Psoas muscle (tissue), 8 donors: ENCODE measurements at places on chromosomes 16 and 17. TPM values are rescaled to one million over a fixed set of nuclear protein-coding genes. Genes with fewer than 3 reads are reported as not detected.

GRCh38 chr17:8056232-8056975 is 17.5 kb downstream of the ALOX15B start:
- no peaks in the 10 kb centered on the region for H3K36me3 ChIP-seq
- H3K4me1 ChIP-seq = no peaks in the 10 kb centered on the region
- no peak for DNase-seq
- peaks cover 10% of the 10 kb centered on the region for H3K27me3 ChIP-seq
- no peak overlapping the region for H3K4me3 ChIP-seq

DNA sequence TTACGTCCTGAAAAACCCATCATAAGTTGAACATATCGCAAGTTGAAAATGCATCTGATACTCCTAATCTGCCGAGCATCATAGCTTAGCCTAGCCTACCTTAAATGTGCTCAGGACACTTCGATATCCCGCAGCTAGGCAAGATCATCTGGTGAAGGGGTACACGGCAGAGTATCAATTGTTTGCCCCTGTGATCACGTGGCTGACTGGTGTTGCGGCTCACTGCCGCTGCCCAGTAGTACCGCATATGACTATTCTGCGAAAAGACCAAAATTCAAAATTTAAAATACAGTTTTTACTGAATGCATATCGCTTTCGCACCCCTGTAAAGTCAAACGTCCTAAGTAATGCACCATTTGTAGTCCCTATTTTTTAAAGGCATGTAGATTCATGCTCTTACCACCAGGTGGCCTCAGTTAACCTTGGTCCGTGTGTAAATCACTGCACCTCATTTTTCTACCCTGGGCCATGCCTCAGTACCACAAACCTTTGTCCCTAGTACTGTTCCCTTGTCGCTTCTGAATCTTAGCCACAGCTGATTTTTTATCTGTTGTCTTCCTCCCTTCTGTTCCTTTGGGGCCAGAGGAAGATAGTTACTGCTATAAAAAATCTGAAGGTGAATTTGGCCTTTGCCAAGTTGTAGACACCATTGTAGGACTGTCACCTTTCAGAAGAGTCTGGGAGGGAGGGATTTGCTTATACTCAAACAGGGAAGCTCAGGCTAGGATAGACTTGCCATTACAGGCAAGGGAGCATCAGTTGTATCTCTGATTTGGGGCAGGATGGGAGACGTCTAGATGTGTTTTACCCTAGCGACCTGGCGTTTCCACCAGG is 34.4 kb downstream of the WWP2 start:
- H3K4me1 ChIP-seq = no peaks in the 10 kb centered on the region
- no peaks in the 10 kb centered on the region for H3K36me3 ChIP-seq
- H3K4me3 ChIP-seq = peak overlapping the region; percentile 45
- H3K27ac ChIP-seq = no peak overlapping the region

DNA sequence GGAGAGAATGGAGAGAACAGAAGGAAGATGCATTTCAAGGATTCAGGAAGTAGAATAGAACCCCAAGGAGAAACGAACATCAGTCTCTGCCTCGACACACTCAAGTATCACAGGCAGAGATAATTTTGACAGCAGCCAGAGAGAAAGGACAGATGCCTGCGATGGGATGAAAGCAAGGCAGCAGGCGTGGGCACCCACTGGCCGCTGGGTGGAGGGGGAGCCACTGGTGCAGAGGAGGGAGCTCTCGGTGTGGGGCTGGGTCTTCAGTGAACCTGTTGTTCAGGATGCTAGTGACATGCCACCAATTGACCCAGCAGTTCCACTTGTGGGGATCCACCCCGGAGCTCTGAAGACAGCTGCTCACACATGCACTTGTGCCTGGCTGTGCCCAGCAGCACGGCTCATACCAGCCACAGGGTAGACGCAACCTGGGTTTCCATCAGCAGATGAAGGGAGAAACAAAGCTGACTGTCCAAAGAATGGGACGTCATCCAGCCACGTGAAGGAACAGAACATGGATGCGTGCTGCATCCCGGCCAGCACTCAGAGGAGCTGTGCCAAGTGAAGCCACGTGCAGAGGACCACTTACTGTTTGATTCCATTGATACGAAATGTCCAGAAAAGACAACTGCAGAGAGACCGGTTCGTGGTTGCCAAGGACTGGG is 127.0 kb downstream of the BANP start:
- H3K27me3 ChIP-seq = no peaks in the 10 kb centered on the region
- no peak for DNase-seq
- no peak overlapping the region for H3K4me3 ChIP-seq
- peaks cover 2% of the 10 kb centered on the region for H3K36me3 ChIP-seq

DNA sequence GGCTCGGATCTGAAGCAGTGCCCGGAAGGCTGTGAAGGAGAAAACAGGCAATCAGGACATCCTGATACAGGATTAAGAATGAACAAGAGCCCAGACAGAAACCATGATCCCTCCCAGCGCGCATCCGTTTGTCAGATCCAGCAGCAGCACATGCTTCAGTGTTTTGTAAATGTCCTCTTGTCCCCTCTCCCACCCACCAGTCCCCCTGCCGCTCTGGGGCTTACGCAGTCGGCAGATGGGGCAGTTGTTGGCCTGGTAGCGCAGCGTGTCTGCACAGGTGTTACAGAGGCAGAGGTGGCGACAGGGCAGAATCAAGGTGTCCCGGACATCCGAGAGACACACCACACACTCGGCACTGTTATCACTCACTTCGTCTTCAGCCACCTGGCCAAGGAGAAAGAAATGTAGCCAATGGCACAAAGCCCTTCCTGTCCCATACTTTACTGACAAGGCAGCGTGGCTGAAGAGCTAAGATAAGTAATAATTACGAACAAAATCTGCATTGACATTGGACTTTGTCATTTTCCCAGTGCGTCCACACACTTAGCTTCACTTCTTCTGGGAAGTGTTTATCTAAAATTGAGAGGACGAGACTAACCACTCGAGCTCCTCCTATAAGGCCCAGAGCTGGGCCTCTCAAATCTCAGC is 20.7 kb upstream of the FOXJ1 start:
- DNase-seq = no peak
- H3K36me3 ChIP-seq = no peaks in the 10 kb centered on the region
- no peaks in the 10 kb centered on the region for H3K4me1 ChIP-seq
- H3K27ac ChIP-seq = no peak overlapping the region
- H3K27me3 ChIP-seq = no peaks in the 10 kb centered on the region

GRCh38 chr17:18921912-18922451 is 30.0 kb upstream of the SLC5A10 start:
- no peaks in the 10 kb centered on the region for H3K27me3 ChIP-seq
- DNase-seq = no peak
- H3K36me3 ChIP-seq = no peaks in the 10 kb centered on the region
- peaks cover 10% of the 10 kb centered on the region for H3K4me1 ChIP-seq
- H3K27ac ChIP-seq = no peak overlapping the region
- H3K4me3 ChIP-seq = no peak overlapping the region

GRCh38 chr17:45397796-45398195 is 34.9 kb downstream of the ARHGAP27 start:
- H3K27me3 ChIP-seq = no peaks in the 10 kb centered on the region
- DNase-seq = no peak
- no peak overlapping the region for H3K27ac ChIP-seq
- no peaks in the 10 kb centered on the region for H3K4me1 ChIP-seq

- no peak overlapping the region for H3K4me3 ChIP-seq
- H3K27me3 ChIP-seq = peaks cover 4% of the 10 kb centered on the region
- H3K27ac ChIP-seq = no peak overlapping the region
- H3K4me1 ChIP-seq = no peaks in the 10 kb centered on the region
These were observed 10.4 kb upstream of the METTL22 start for GRCh38 chr16:8611122-8611521.

- no peaks in the 10 kb centered on the region for H3K4me1 ChIP-seq
- H3K4me3 ChIP-seq = no peak overlapping the region
- no peak overlapping the region for H3K27ac ChIP-seq
- no peaks in the 10 kb centered on the region for H3K27me3 ChIP-seq
These were observed 44.6 kb downstream of the ABAT start for GRCh38 chr16:8718851-8719680.

GRCh38 chr16:26155221-26155620 is 463.5 kb downstream of the HS3ST4 start:
- no peak overlapping the region for H3K4me3 ChIP-seq
- no peaks in the 10 kb centered on the region for H3K36me3 ChIP-seq
- no peaks in the 10 kb centered on the region for H3K4me1 ChIP-seq

DNA sequence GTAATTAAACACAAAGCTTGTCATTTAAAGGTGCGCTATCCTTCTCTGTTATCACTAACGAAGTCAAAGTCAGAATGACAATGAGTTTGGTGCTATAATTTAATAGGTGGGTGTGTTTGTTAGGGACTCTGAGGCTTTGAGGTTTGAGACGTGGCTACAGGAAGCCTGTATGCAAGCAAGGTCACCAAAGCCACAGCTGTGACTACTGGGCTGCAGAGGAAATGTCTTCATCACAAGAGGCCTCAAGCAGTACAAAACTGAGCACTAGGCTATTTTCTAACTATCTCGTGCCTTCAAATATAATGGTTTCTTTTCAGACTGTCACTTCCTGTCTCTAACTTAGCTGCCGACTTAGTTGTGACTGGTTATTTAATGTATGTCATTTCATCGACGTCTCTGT is 141.2 kb downstream of the AATF start:
- H3K4me1 ChIP-seq = peaks cover 6% of the 10 kb centered on the region
- H3K4me3 ChIP-seq = no peak overlapping the region
- H3K27me3 ChIP-seq = no peaks in the 10 kb centered on the region

Gene BCO1
- total RNA-seq = not detected

DNA sequence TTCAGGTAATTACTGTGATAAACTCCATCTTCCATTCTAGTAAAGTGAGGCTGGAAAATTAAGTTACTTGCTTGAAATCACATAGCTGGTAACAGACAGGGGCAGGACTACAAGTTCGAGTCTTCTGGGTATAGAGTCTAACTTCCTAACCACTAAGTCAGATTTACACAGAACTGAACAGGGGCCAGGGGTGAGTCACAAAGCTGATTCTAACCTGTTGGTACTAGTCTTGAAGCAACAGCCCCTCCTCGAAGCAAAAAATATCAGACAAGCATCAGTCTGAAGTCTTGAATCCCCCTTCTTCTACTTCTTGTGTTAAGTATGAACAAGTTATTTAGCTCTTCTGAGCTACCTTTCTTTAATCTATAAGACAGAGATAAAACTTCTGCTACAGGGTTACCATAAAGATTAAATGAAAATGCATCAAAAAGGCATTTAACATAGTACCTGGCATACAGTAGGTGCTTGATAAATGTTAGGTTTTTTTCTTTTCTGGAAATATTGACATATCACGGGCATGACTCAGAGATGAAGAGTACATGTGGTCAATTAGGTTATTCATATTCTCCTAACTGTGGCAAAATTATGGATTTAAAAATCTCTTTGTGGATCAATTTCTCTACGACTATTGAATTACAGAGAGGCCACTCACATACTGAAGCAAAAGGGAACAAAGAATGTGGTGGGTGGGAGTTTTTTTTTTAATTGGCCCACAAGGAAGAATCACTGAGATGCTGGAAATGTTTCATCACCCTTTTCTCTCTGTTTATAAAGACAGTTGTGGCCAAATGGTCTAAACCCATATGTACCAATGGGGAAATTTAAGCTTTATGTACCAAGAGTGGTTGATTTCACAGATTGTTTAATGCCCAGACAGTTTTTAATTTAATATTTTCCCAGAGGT is 266.9 kb upstream of the DYNLRB2 start:
- H3K27ac ChIP-seq = no peak overlapping the region
- no peak overlapping the region for H3K4me3 ChIP-seq
- no peaks in the 10 kb centered on the region for H3K4me1 ChIP-seq
- no peaks in the 10 kb centered on the region for H3K27me3 ChIP-seq

DNA sequence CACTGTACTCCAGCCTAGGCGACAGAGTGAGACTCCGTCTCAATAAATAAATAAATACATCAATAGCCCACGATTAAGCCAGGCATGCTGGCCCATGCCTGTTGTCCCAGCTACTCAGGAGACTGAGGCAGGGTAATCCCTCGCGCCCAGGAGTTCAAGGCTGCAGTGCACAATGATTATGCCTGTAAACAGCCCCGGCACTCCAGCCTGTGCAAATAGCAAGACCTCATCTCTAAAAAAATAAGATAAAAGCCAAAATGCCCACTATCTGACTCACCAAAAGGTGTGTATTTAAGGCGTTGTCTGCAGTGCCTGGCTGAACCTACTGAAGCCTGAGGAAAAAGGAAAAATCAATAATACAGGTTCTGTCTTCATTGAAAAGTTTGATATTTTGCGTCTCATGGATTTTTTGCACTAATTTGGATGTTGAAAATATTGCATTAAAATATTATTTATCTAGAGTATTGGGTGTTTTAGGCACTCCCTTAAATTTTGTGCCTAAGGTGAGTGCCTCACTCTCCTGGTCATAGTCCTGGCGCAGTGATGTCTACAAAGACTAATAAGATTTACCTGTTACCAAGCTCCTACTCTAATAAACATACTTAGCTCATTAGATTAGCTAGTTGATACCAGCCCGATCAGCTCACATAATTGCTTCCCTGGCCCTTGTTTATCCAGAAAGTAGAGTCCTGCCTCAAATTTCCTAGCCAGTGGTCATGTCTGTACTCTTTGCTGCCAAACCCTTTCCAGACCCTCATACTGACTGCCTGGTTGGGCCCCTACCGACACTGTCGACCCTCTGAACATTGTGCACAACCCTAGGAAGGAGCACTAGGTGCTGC is 24.7 kb upstream of the TOB1 start:
- peaks cover 3% of the 10 kb centered on the region for H3K4me1 ChIP-seq
- no peaks in the 10 kb centered on the region for H3K27me3 ChIP-seq
- no peak for DNase-seq
- no peaks in the 10 kb centered on the region for H3K36me3 ChIP-seq
- no peak overlapping the region for H3K4me3 ChIP-seq
- no peak overlapping the region for H3K27ac ChIP-seq

- H3K36me3 ChIP-seq = no peaks in the 10 kb centered on the region
- no peaks in the 10 kb centered on the region for H3K4me1 ChIP-seq
- H3K27ac ChIP-seq = no peak overlapping the region
- no peaks in the 10 kb centered on the region for H3K27me3 ChIP-seq
- H3K4me3 ChIP-seq = no peak overlapping the region
These were observed 61.5 kb upstream of the CDH5 start for GRCh38 chr16:66304961-66305360.

- no peak overlapping the region for H3K27ac ChIP-seq
- no peak for DNase-seq
- no peaks in the 10 kb centered on the region for H3K27me3 ChIP-seq
- H3K4me1 ChIP-seq = peaks cover 15% of the 10 kb centered on the region
These were observed 232.2 kb downstream of the ZNF423 start for GRCh38 chr16:49623501-49624266.
